ENCODE measurements at places on chromosomes 7 and 10.

DNA sequence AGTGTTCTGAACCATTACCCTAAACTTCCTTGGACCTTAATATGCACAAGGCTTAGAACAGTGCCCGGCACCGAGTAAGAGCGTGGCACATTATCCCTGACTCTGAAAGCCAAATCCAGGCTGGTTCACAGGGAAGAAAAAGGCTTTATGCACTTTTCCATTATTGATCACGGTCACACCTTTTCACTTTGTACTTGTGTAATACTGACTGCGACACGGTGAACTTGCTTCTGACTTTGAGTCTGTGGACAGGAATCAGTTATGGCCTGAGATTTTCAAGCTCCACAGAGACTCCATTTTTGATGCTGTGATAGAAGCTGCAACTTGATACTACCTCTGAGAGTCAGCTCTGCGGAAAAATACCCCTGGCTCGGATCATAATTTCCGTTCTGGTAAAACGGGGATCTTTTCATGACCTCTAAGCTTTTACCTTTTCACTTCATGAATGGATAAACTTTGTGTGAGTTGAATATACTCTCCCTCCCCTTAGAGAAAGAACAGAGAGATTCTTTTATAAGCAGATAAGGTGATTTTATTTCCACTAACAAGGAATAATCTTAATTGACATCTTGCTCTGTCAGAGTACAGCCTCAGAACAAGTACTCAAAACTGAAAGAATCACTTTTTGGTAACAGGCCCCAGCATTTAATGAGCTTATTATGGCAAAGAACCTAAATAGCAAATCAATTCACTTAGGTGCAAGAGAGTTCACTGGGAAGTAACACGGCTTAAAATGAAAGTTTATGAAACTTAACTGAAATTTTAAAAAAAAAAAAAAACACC, 88.8 kb downstream of the ELMO1 start:
- no peak for DNase-seq

GRCh38 chr10:44312401-44312800, 72.5 kb downstream of the CXCL12 start:
- no peak for DNase-seq

GRCh38 chr10:93070378-93071176, 3.1 kb upstream of the CYP26A1 start:
- DNase-seq: no peak

- DNase-seq: no peak
Measured at GRCh38 chr10:78685466-78686103, 383.2 kb upstream of the ZMIZ1 start.

- DNase-seq: no peak
Measured at GRCh38 chr10:32384171-32384570, 37.2 kb upstream of the EPC1 start.

GRCh38 chr10:132062116-132062515, 3.6 kb upstream of the JAKMIP3 start:
- no peak for DNase-seq

- no peak for DNase-seq
Measured at GRCh38 chr10:82564353-82565196, 689.6 kb downstream of the NRG3 start.

DNA sequence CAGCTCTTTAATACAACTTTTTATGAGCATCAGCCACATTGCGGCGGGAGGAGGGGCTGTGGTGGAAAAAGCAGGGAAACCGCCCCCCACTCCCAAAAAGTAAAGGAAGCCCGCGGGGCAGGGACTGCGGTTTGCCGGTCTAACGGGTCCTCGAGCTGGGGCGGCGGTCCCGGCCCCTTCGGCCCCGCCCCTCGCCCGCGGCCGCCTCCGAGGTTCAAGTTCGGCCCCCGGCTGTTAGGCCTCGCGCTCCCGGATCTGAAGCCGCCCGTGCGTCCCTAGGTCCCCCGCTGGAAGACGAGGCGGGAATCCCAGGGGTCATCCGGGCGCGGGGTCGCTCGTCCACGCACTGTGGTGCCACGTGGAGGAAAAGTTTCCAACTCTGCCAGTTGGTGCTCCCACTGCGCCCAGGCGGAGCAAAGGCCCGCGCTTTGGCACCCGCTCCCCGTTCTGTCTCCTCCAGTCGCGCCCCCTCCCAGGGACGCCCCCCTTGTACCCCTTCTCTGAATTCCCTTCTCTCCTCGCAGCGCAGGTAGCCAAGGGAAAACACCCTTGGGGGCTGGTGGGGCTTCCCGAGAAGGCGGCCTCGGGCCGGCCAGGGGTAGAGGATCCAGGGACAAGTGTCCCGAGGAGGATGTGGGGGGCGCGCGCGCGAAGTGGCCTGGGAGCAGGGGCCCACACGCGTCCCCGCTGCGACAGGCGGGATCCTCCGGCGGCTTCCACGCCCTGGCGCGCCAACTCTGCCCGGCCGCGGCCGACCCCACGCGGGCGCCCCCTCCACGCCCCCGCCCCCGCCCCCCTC, 798 bp upstream of the AUTS2 start:
- no peak for DNase-seq

GRCh38 chr7:149742075-149742701, 31.2 kb downstream of the ZNF467 start:
- peak; percentile 63 for DNase-seq

- DNase-seq: no peak
Measured at GRCh38 chr10:87579563-87579962, 74.9 kb downstream of the MINPP1 start.

DNA sequence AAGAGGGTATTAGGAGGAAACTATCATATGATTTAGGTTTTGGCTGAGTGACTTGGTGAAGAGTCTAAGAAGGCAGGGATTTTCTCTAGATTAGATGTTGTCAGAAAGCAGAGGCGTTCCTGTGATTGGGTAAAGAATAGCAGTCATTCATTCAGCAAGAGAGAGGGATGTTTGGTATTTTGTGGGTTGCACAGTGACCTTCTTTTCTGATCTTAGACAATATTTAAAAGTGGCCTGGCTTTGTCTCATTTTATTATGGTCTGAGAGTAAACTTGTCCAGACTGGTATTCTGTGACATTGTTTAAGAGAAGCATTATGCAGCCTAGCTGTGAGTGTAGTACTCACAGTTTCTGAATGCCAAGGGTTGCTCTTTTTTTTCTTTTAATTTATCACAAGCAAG, 18.5 kb downstream of the HYAL4 start:
- no peak for DNase-seq

DNA sequence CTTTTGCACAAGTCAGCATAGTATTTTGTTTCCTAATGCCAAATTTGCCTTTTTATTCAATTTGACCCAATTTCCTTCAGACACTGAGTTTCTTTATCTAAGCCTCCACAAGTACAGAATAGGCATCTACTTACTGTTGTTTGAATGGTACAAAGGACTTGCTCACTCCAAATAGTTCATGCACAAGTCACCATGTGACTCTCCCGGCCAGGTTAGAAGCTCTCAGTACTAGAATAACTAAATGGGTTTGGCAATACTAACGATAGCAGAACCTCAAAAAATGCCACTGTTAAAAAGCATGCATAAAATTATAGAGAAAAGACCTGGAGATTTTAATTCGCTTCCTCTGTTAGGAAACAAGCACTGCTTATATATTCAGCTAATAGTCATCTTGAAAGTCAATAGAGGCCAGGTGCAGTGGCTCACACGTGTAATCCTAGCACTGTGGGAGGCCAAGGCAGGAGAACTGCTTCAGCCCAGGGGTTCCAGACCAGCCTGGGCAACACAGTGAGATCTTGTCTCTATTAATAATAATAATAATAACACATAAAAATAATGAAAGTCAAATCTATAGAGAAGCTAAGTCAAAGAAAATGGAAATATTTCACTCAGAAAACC, 335.8 kb upstream of the MBL2 start:
- DNase-seq: no peak

DNA sequence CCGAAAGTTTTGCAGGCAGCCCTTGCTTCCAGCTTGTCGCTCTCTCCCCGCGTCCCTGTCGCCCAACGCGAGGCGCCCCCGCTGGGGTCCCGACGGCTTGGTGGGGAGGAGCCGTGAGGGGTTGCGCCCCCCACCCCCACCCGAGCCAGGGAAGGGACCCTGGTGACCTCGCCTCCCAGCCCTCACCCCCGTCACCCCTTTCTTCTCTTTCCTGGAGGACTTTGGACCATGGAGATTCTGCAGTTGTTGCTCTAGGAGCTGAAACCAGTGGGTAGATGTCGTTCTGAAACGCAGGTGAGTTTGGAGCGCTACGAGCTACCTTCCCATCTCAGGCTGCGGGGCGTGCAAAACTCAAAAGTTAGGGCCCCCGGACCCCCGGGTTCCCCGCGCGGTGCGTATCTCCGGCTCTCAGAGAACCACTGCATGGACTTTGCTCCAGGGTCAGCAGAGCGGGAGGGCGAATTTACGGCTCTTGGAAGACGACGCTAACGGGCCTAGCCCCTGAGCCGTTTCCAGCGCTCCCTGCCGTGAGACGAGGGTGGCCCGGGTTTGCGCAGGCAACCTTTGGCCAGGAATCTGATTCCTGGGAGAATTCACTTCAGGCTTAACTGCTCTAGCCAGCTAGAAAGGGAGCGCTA, 684 bp upstream of the ATXN7L1 start:
- DNase-seq: no peak

GRCh38 chr10:122404576-122404975, 30.1 kb downstream of the PLEKHA1 start:
- no peak for DNase-seq

DNA sequence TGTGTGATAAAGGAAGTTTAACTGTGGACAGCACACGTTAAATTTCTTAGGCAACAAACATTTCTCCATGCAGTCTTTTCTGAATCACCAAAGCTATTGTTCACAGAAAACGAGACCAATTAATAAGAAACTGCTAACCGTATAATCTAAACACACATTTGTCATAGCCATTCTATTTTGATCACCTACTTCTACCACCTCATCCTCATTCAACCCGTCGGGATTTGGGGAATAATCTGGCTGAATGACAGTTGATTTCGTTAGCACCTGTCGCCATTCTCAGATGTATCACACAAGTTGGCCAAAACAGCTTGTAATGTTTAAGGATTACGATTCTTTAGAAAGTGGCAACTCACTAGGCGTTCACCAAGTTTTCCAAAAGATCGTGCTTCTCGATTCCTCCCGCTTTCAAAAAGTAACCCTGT, 1.2 kb downstream of the EZH2 start:
- no peak for DNase-seq

GRCh38 chr7:65411249-65411648, 37.6 kb downstream of the ZNF92 start:
- no peak for DNase-seq

GRCh38 chr10:75736151-75736640, 304.8 kb downstream of the LRMDA start:
- no peak for DNase-seq

- no peak for DNase-seq
Measured at GRCh38 chr7:19106241-19107080, 11.0 kb downstream of the TWIST1 start.

DNA sequence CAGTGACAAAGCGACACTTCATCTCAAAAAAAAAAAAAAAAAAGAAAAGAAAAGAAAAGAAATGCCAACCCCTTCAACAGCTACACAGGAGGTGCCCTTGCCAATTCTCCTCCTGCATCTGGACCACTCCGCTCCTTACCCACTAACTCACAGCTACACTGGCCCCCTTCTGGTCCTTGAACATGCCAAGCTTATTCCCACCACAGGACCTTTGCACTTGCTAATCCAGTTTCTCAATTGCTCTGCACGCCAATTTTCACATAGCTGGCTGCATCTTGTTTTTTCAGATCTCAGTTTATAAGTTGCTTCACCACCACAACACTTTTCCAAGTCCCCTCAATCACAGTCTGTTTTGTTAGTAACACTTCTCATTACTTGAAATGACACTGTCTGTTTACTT, 5.5 kb downstream of the PDAP1 start:
- no peak for DNase-seq

DNA sequence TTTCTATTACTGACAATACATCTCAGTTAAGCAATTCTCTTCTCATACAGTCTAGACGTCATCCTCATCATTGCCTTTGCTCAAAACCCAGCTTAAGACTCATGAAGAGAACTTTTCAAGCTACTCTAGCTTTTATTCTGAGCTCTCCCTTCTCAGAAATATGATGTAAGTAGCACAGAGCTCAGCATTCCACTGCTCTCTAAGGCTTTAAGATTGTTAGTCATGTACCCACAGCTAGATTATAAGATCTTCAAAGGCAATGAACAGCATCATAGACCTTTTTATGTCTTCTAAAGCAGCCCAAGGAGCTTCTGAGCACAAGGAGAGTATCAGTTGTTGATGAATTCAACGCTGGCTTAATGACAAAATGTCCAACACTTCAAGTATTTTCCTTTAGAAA, 119.3 kb downstream of the NRP1 start:
- no peak for DNase-seq

DNA sequence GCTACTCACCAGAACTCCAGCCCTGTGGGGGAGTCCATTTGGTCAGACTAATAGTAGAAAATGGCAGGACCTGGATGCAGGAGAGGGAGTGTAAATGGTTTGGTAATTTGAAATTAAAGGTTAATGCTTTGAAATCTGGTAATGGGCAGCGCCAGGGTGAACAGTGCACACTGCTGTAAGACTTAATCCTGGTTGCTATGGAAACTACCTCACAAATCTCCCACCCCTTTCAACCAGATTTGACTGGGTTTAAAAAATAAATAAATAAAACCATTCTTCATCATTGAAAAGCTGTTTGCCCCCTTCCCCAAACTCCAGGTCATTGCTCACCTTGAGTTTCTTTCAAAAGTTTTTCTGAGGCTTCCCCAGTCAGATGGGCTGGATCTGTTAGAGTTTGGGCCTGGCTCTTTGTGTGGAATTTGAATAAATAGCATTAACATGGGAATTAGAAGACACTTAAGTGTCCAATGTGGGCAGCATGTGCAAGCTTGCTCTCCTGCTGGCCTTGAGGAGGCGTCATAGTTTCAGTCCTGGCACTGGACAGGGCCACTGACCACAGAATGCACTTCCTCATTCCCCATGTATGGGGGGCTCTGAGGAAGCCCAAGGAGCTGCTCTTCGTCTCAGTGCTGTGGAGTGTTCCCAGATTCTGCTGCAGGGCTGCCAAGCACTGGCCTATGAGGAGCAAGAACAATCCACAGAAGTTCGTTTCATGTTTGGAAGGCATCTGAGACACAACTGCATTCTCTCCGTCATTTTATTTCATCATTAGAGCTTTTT, 90.7 kb downstream of the LRRC4 start:
- DNase-seq: no peak

DNA sequence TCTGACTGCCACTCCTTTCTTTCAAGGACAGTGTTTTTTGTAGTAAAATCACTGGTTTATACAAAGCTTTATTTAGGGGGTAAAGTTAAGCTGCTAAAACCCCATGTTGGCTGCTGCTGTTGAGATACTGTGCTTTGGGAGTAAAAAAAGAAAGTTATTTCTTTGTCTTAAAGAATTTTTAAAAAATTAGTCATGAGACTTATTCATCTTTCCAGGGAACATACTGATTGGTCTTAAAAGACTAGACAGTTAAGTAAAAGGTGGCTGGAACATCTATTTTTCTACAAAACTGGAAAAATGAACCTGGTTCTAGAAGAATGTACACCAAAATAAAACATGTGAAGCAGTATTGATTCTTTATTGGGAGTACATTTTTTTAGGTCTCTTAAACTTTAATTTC, 20.6 kb downstream of the BBIP1 start:
- no peak for DNase-seq

All from CD4-positive, alpha-beta T cell treated with Interleukin-12 subunit alpha and Interleukin-12 subunit beta, for 1 hour (primary cell).